ENCODE measurements at places on chromosomes 4 and X. TPM values are rescaled to one million over a fixed set of nuclear protein-coding genes. Genes with fewer than 3 reads are reported as not detected.

Gene BBS7
- 13.0 TPM for polyA plus RNA-seq

Gene GPRIN3
- polyA plus RNA-seq: 0.66 TPM

Gene USP27X
- 5.9 TPM for polyA plus RNA-seq

Gene ATP2B3
- 0.10 TPM for polyA plus RNA-seq

Gene MAGEC2
- not detected for polyA plus RNA-seq

Gene MAP3K15
- 0.10 TPM for polyA plus RNA-seq

Gene FNIP2
- 15.6 TPM for polyA plus RNA-seq

Gene VGLL1
- 6.6 TPM for polyA plus RNA-seq

Gene CENPVL1
- polyA plus RNA-seq: not detected

Gene ADGRG2
- 2.4 TPM for polyA plus RNA-seq

Gene XAGE1B
- polyA plus RNA-seq: not detected

Gene PAQR3
- 10.1 TPM for polyA plus RNA-seq

Gene GPM6B
- 16.0 TPM for polyA plus RNA-seq

Gene MMRN1
- polyA plus RNA-seq: 41.0 TPM

Gene ADH1C
- 10.8 TPM for polyA plus RNA-seq

Gene ATP1B4
- polyA plus RNA-seq: not detected

Gene CXorf49
- polyA plus RNA-seq: not detected

Gene CFI
- 24.8 TPM for polyA plus RNA-seq

Data from urinary bladder (tissue), 4 donors.